ENCODE measurements at places on chromosomes 7 and 10.

GRCh38 chr7:156547884-156548561 is 92.6 kb upstream of the RNF32 start:
- no peak for DNase-seq

- no peak for DNase-seq
Observed at GRCh38 chr10:7928536-7928935, 110.2 kb downstream of the TAF3 start.

- DNase-seq: no peak
Observed at GRCh38 chr10:29643771-29644501, 9.2 kb upstream of the SVIL start.

GRCh38 chr10:107689323-107689722 is 524.8 kb upstream of the SORCS1 start:
- no peak for DNase-seq

All from stimulated activated CD4-positive, alpha-beta T cell treated with anti-CD3 and anti-CD28 coated beads, Interleukin-4, amount 100 ng/mL, for 1 hour (primary cell).